Activated T-helper 17 cell treated with anti-CD3 and anti-CD28 coated beads, Interleukin-2, amount 50 U/mL, for 72 hours (primary cell): ENCODE measurements at places on chromosomes 11 and 22. TPM values are rescaled to one million over a fixed set of nuclear protein-coding genes. Genes with fewer than 3 reads are reported as not detected.
A peak's percentile ranks its signal among the peaks of the same experiment; 100 is the strongest.

TYR gene
- total RNA-seq: not detected

RAC2 gene
- total RNA-seq: 1,069 TPM

FXYD6 gene
- total RNA-seq: not detected

RASSF10 gene
- total RNA-seq: not detected

FAM83F gene
- 0.37 TPM for total RNA-seq

MMP13 gene
- not detected for total RNA-seq

IRAG1 gene
- not detected for total RNA-seq

OVOL1 gene
- not detected for total RNA-seq

CLCF1 gene
- total RNA-seq: 0.22 TPM

SMARCB1 gene
- total RNA-seq: 51.4 TPM

OR5P2 gene
- total RNA-seq: not detected

USP2 gene
- total RNA-seq: 1.3 TPM

SPON1 gene
- total RNA-seq: 0.06 TPM

CABP4 gene
- 0.32 TPM for total RNA-seq

NDUFA6 gene
- 59.1 TPM for total RNA-seq

NXPE4 gene
- not detected for total RNA-seq

DNA sequence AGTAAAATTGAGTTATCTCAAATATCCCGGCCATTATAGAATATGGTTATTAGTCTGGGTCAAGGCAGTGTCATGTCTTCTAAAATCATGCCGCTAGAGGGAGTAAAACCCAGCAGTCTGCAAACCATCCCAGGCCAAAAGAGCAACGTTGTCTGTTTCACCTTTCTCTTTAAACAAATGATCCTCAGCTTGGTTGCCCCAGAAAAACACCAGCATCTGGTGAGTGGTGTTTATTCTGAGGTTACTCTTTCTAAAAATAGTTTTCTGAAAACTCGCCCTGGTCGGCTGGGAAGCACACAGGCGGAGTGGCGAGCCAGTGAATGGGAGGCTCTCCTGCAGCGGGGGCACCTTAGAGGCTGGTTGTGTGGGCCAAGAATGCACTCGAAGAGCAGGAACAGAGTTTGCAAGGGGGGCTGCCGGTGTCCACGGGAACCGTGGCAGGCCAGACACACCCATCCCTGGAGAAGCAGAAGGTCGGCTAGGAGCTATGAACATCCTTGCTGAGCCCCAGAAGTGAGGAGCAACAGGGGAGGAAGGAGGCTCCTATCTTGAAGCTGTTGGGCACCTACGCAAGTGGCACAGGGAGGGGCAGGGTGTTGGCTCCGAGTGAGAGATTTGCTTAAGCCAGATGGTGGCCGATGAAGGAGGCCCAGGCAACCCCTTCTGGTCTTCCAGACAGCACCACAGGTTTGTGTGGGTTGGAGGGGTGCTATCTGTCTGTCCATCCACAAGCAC lies 297.1 kb downstream of the ETS1 start:
- ATAC-seq: peak; percentile 50

- ATAC-seq: no peak
Observed at GRCh38 chr11:21481255-21481654, 711.6 kb upstream of the ANO5 start.

DNA sequence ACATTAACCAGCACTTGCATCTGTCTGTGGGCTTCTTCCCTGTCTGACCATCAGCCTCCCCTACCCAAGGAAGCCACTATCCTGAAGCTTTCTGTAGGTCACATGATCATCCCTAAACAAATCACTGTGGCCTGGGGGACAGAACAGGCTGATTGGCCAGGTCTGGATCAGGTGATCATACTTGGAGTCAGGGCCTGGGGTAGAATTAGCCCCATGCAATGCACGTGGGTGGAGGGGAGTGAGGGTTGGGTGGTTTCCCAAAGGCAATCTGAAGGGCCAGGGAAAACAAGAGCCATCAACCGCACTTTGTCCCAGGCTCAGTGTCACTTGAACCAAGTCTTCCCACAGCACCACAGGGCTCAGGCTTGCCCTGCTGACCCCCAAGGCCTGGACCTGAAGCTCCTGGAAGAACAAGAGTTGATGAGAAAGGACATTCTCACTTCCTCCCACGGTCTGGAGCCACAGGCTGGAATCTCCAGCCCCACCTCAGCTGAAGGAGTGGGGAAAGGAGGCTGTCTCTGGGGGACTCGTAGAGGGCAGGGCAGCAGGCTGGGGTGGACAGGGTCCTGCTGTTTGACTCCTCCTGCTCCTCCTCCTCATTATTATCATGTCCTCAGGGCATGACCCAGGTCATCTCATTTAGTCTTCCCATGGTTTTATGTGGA lies 31.5 kb upstream of the TSPAN18 start:
- ATAC-seq: no peak

GRCh38 chr11:45185228-45185729 lies 38.8 kb downstream of the PRDM11 start:
- ATAC-seq: no peak

GRCh38 chr11:105034813-105035620 lies at the start of gene CASP1:
TSS of gene CASP1 (minus strand) at chr11:105035144. CDS start at chr11:105035113, 31 bp downstream.
- peak; percentile 84 for ATAC-seq

GRCh38 chr11:45578316-45578715 lies 87.1 kb downstream of the CHST1 start:
- no peak for ATAC-seq

- no peak for ATAC-seq
Observed at GRCh38 chr22:40118979-40119378, 58.7 kb upstream of the TNRC6B start.

GRCh38 chr11:8814923-8815240 lies 96.1 kb upstream of the AKIP1 start:
- no peak for ATAC-seq

DNA sequence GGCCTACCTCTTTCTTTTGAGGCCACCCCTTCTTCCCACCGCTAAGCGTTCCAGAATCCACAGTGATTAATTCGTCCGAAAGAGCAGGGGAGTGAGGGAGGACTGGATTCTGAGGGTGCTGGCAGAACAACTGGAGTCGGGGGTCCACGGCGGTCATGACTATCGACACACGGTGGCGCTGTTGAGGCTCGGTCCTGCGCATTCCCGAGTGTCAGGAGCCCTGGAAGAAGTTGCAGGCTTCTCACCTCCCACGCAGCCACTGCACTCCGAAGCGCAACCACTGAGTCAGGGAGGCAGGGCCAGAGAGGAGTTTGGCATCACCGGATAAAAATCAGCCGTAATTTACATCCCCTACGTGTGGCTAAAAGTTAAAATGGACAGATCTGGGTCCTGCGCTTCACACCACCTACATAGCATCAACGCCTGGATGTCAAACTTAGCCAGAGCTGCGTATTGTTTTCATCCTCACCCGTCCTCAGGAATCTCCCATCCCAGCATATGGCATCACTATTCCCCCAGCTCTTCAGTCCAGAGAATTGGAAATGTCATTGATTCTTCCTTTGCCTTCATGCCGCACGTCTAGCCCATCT lies 10.7 kb upstream of the CTSF start:
- ATAC-seq: peak; percentile 95

DNA sequence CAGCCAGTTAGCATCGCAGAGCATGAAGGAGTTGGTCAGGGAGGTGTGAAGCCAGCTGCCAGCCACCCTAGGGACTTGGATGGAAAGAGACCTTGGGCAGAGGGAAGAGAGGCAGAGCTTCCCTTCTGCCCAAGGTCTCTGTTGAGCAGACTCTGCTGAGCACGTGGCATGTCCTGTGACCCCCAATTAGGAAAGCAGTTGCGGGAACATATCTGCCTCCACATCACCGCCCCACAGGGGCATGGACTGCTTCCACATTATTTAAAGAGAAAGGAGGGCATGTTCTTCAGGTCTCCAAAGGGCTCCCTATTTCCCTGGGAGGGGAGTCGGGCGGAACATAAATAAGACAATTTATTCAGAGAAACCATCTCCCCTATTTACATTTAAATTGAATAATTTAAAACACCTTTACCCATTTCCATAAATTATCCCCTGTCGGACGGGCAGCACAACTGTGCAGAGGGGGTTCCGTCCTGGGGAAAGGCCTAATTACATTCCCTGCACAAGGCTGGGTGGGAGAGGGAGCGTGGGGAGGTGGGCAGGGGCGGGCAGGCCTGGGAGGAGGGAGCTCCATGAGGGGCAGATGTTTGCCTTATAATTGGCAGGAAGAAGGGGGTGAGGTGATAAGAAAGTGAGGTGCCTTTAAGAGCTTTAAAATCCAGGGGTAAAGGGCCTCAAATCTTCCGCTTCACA lies 88.8 kb upstream of the THY1 start:
- no peak for ATAC-seq

- no peak for ATAC-seq
Observed at GRCh38 chr11:105700271-105700670, 90.4 kb downstream of the GRIA4 start.

DNA sequence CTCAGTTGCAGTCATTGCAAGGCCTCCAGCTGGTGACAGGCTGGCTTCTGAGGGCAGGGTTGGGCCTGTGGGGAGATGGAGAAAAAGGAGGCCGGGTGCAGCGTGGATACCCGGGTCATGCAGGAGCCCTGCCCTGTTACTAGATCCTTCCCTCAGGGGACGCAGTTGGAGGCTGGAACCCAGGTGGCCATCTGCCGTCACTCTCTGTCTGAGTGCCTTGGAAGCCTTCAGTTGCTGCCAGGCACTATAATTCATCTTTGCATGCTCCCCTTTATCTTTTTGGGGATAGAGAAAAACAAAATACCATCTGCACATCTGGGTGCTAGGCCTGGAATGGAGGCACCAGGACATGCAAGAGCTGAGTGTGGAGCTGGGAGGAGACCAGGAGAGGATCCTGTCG lies 82.7 kb downstream of the TP53I11 start:
- ATAC-seq: no peak

GRCh38 chr11:57463671-57464538 lies 3.6 kb downstream of the RTN4RL2 start:
- no peak for ATAC-seq

DNA sequence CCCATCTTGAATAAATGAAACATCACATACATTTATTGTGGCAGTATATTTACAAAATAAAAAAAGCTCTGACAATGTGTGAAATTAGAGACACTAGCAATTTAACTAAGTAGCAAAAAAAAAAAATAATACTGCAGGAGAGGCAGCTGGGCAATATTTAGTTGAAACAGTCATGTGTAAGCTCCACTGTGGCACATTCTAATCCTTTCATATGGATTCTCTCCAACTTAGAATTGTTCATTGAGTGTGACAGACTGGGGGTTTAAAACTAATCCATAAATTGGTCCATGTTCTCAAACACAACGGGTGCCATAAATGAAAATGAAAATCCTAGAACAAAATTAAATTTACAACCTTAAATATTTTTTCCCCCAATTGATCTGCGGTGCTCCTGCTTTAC lies 302.1 kb downstream of the CADM1 start:
- no peak for ATAC-seq

DNA sequence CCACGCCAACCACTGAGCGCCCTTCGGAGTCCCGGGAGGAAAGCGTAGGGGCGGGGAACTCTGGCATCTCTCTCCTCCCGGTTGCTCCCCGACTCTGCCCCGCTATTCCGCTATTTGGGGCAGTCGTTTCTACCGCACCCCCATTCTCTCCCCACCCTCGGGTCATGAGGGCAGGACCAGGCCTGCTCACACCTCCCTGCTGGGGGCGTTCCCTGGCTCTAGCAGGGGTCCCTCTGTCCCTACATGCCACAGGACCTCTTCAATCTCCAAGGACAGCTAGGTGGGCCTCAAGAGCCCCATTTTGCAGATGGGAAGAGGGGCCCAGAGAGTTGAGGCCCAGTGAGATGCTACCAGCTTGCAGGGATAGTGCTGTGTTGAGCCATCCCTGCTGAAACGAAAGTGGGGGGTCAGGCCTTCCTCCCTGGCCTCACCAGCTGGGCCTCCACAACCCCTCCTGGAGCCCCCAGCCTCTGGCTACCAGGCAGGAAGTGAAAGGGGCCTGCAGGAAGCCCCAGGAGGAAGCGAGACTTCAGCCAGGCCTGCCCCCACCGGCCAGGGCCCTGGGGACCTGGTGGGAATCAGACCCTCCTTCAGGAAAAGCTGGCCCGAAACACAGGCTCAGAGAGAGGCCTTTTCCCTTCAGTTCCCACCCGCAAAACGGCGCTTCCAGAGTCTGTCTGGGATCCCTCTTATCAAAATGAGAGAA lies 5.5 kb upstream of the SHISA8 start:
- ATAC-seq: no peak

GRCh38 chr11:119671051-119671450 lies 57.9 kb downstream of the NECTIN1 start:
- ATAC-seq: no peak

- ATAC-seq: no peak
Observed at GRCh38 chr11:47331454-47332302, 20.8 kb downstream of the MYBPC3 start.

DNA sequence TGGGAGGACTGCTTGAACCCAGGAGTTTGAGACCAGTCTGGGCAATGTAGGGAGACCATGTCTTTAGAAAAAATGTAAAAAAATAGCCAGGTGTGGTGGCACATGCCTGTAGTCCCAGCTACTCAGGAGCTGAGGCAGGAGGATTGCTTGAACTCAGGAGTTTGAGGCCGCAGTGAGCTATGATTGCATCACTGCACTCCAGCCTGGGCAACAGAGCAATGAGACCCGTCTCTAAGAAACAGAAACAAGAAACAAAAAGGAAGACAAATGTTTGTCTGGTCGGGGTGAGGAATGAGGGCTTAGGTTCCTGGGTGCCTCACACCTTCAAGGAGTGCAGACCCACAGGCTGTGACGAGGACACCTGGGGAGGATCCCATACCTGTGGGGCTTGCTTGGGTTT lies 191.9 kb downstream of the CEP164 start:
- ATAC-seq: no peak

- no peak for ATAC-seq
Observed at GRCh38 chr11:30730011-30730410, 143.9 kb upstream of the MPPED2 start.

DNA sequence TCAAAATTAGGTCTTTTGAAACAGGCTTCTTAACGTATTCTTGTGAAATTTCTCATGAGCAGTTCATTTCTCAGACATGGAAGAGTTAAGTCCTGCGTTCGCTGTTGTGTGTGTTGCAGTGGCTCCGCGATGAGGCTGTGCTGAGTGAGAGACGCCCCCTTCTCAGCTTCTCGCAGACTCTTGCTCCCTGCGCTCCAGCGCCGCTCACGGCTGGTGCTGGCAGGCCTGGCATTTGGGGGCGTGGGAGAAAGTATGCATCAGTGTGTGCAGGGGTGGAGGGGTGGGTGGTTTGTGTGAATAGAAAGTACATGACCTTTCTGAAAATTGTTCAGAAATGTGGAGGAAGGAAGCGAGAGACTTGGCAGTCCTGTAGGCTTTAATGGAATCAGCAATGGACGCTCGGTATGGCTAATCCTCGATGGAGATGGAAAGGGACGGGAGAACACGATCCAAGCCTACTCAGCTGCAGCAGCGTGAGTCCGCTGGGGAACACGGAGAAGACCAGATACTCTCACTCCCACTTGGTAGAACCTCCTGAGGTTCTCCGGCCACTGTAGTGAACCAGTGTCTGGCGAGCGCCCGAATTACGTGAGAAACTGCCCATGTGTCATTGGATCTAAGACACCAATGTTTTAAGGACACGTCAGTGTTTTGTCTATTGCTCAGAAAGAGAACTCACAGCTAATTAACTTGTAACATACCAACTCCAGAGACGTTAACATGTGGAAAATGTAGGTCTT lies 5.9 kb downstream of the TAB1 start:
- ATAC-seq: no peak

GRCh38 chr11:65329944-65330403 lies 3.7 kb upstream of the DPF2 start:
- peak; percentile 27 for ATAC-seq

- ATAC-seq: no peak
Observed at GRCh38 chr22:20786536-20786979, 12.6 kb downstream of the SERPIND1 start.
